CD4-positive, alpha-beta T cell (primary cell): ENCODE measurements at places on chromosomes 12 and 14.

GRCh38 chr14:62691647-62692489 is 353.4 kb downstream of the KCNH5 start:
- DNase-seq: no peak

DNA sequence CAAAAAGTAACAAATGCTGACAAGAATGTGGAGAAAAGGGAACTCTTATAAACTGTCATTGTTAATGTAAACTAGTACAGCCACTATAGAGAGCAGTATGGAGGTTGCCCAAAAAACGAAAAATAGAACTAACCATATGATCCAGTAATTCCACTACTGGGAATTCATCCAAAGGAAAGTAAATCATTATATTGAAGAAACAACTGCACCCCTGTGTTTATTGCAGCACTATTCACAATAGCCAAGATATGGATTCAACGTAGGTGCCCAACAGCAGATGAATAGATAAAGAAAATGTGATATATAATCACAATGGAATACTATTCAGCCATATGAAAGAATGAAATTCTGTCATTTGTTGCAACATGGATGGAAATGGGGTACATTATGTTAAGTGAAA is 188.0 kb upstream of the E2F7 start:
- no peak for DNase-seq

- DNase-seq: no peak
These were observed 92.8 kb upstream of the BBS10 start for GRCh38 chr12:76441016-76441415.

DNA sequence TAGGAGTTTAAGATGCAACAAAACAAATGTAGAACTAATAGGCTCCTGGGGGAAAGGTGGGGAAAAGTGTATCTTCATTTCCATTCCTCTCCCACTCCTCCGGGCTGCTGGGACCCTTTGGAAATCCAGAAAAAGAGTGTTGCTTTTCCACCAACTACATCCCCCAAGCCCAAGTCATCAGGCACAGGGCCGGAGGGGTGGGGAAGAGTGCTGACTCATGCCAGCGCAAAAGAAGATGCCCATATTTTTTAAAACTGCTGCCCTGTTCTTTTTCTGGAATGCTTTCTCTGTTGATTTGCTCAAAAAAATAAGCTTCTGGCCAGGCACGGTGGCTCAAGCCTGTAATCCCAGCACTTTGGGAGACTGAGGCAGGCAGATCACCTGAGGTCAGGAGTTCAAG is 70.9 kb downstream of the TBK1 start:
- DNase-seq: no peak

DNA sequence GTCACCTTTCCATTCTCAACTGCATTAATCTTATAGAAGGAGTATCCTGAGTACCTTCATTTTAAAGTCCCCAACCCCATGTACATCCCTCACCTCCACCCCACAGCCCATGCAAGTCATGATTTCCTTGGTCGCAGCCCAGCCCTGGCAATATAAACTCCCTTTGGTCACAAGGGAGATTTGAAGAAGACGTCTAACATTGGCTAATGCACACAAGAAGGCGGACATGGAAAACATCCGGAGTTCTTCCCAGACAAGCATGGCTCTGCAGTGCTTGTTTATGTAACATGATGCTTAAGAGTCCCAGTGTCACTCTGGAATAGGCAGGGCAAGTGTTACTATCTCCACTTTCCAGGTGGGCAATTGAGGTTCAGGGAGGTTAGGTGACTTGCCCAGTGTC is 277.6 kb downstream of the DPF3 start:
- DNase-seq: no peak

- no peak for DNase-seq
These were observed 18.1 kb upstream of the DUSP6 start for GRCh38 chr12:89370421-89370831.

DNA sequence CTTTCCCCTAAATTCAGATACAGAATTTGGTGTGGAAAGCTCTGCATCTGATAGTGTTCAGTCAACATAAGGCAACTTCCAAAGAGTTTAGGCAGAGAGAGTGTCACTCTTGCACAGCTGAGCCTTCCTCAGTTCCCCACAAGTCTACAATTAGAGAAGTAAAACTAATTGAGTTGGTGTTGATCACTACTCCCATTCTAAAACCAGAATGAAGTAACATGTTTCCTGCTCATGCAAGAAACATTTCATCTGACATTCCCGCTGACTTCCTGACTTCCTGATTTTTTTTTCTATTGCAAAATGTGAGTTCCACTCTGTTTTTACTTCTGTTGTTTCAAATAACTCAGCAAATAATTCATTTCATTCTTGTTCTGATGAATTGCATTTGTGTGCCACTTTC is 271.0 kb downstream of the ALG10B start:
- DNase-seq: no peak

- DNase-seq: no peak
These were observed 33.4 kb downstream of the SCARB1 start for GRCh38 chr12:124830306-124830705.

- no peak for DNase-seq
These were observed 12.9 kb downstream of the COL2A1 start for GRCh38 chr12:47991106-47992061.

GRCh38 chr12:104928036-104928745 is 29.9 kb downstream of the SLC41A2 start:
- no peak for DNase-seq

DNA sequence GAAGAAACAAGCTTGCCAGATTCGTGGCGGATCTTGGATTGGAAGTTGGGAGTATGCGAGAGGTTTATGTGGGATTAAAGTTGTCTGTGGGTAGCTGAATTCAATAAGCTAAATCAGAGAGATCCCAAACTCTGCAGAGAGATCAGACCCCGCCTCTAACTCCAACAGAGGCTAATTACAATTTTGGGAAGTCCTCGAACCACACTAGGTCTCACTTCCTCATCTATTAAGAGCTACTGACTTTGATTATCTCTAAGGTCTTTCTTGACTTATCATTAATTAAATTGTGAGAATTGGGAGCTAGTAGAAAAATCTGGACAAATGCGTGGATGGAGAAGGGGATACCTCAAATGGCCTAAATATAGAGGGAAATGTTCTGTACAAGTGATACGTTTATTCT is 9.1 kb downstream of the NTF3 start:
- DNase-seq: no peak

DNA sequence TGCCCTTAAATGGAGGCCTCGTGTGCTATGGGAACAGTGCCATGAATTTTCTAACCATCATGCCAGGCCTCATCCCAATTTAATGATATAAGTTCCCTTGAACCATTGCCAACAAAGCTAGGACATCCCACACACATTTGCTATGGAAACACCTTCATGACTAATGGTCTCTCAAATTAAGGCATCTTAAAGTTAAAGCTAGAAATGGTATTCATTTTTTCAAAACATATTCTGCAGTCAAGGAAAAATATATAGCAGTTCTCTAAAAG is 117.3 kb downstream of the BTG1 start:
- no peak for DNase-seq

DNA sequence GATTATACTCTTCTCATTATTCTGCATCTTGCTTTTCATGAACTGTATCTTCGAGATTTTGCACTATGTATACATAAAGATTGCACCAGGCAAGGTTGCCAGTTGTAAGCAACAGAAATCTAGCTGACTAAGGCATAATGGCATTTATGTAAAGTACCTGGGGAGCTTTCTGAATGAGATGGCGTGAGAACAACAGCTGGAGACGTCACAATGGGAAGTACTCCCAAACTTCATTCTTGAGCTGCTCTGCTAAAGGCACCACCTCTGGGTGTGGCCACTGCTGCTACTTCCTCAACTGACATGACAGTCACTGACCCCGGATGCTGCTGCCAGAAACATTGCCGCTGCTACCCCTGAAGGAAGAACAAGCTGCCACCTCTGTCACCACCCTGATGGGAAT is 220.7 kb downstream of the NOVA1 start:
- no peak for DNase-seq
